ENCODE measurements at places on chromosomes 6 and 20. TPM values are rescaled to one million over a fixed set of nuclear protein-coding genes. Genes with fewer than 3 reads are reported as not detected.

GRCh38 chr6:142822842-142823241 lies 122.1 kb downstream of the HIVEP2 start:
- no peak for DNase-seq

The SPEF1 gene
- total RNA-seq: 0.33 TPM

DNA sequence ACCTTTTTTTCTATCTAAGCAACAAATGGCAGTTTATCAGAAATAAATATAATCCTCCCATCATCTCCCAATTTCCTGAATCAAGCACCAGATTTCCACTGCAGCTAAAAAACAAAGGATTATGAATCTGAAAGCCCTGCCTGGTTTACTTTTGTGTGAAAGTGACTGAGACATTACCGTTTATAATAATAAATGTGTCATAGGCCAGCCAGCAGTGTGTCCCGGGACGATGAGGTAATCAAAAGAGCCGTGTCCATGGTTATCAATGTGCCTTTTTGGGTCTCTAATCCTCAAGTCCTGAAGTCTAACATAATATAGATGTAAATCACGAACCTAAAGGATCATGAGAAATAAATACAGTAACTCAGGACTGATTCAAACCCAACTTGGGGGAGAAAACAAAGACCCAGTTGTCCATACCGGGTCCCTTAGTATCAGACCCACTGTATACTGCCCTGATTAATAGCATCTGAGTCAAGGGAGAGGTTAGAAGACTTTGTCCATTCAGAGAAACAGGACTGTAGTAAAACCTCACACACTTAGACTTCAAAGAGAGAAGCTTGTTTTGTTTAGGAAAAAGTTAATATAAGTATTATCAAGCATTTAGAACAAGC lies 149.1 kb downstream of the SASH1 start:
- DNase-seq: no peak

DNA sequence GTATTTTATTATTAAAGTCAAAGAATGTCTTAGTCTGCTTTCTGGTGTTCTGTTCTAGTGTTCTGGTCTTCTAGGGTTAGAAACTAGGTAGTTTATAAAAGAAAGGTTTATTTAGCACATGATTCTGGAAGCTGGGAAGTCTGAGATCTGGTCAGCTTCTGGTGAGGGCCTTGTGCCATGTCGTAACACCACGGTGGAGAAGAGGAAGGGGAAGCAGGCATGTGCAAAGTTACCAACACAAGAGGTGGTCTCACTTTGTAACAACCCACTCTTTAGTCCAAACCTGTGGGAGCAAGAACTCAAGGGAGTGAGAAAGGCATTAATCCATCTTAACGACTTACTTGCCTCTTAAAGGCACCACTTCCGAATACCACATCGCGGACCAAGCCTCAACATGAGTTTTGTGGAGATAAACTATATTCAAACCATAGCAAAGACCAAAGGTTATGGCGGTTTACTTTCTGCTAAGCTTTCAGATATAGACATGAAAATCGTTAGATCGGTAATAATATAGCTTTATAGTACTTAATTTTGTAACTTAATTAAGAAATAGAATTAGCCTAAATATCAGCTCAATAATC lies 99.4 kb downstream of the NCOA3 start:
- no peak for DNase-seq

- no peak for DNase-seq
Observed at GRCh38 chr6:106347219-106347618, 13.3 kb upstream of the CRYBG1 start.

- no peak for DNase-seq
Observed at GRCh38 chr6:27758491-27758890, 153.7 kb downstream of the OR2B2 start.

The MYCT1 gene
- total RNA-seq: not detected

GRCh38 chr20:18986146-18986830 lies 172.7 kb downstream of the SCP2D1 start:
- no peak for DNase-seq

The ANKRD66 gene
- total RNA-seq: not detected

DNA sequence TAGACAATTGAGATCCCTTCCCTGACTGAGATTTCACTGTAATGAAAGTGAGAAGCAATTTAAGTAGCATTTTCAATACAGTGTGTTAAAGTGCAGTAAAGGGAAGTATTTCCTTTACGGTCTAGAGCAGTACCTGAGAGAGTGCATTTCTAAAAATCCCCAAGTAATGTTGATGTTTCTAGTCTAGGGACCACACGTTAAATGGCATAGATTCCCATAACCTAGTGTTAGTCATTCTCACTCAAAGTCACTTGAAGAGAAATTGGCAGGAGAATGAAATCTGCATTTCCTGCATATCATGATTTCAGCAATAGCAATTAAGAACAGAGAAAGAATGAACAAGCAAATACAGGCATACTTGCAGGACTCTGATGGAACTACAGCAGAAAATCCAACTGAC lies 67.9 kb downstream of the CGA start:
- DNase-seq: no peak

DNA sequence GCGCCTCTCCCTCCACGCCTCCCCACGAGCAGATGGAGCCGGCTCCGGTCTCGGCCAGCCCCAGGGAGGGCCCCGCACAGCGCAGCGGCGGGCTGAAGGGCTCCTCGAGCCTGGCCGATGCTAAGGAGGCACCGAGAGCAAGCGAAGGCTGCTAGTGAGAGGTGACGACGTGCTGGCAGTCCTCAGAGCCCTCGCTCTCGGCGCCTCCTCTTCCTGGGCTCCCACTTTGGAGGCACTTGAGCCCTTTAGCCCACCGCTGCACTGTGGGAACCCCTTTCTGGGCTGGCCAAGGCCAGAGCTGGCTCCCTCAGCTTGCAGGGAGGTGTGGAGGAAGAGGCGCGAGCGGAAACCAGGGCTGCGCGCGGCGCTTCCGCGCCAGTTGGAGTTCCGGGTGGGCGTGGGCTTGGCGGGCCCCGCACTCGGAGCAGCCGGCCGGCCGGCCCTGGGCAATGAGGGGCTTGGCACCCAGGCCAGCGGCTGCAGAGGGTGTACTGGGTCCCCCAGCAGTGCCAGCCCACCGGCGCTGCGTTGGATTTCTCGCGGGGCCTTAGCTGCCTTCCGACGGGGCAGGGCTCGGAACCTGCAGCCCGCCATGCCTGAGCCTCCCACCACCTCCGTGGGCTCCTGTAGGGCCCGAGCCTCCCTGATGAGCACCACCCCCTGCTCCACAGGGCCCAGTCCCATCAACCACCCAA lies 2.5 kb upstream of the TMEM14C start:
- peak; percentile 45 for DNase-seq

The TFAP2B gene
- not detected for total RNA-seq

The RIMS4 gene
- total RNA-seq: not detected

DNA sequence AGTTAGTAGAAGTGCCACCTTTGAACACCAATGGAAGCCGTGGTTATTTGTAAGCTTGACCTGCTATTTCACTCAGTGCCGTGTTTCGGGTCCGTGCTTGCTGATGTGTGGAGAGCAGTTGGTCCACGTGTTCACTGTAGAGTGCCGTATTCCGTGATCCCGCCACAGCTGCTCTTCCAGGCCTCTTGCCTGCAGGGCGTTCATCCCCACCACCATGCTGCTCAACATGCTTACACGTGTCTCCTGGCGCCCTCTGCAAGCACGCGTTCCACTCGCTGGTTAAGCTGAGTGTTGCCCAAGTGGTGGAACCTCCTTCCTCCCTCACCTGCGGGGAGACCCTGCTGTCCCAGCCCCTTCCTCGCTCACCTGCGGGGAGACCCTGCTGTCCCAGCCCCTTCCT lies 28.0 kb upstream of the DACT2 start:
- no peak for DNase-seq

GRCh38 chr6:88374553-88374952 lies 208.4 kb upstream of the CNR1 start:
- no peak for DNase-seq

The COL9A3 gene
- 1.2 TPM for total RNA-seq

DNA sequence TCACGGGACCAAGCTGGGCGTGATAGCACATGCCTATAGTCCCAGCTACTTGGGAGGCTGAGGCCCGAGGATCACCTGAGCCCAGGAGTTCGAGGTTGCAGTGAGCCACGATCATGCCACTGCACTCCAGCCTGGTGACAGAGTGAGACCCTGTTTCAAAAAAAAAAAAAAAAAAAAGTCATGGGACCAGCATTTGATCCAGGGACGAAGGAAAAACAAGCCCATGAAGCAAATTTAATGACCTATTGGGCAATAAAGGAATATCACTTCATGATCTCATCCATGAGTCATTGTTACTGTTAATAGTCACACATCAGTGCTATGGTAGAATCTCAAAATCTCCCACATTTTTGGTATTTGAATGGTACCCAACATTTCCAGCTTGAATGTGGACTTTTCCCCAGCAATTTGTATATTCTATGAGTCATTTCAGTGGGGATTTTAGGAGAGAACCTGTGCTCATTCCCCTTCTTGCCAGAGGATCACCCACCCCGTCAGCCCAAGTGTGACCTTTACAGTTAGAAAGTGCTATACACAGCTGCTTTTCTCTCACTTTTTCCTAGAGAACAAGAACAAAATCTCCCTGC lies 8.5 kb upstream of the SOD2 start:
- no peak for DNase-seq

The GSTA2 gene
- total RNA-seq: not detected

DNA sequence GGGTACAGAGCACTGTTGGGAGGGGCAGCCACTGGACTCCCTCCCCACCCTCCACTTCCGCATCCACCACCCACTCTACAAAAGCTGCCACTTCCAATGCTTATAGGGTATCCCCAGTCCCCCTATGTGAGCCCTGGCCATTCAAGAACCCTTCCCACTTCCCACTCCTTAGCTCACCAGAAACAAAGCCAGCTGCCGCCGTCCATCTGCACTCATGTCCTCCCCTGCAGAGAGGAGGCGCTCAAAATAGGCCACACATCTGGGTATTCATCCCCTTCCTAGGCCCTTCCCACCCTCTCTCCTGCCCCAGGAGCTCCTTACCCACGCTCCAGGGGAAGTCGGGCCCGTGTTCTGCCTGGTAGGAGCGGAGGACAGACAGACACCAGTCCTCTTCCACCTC lies 6.5 kb upstream of the LY6G5C start:
- no peak for DNase-seq

The MRAP2 gene
- total RNA-seq: not detected

The PLN gene
- not detected for total RNA-seq

DNA sequence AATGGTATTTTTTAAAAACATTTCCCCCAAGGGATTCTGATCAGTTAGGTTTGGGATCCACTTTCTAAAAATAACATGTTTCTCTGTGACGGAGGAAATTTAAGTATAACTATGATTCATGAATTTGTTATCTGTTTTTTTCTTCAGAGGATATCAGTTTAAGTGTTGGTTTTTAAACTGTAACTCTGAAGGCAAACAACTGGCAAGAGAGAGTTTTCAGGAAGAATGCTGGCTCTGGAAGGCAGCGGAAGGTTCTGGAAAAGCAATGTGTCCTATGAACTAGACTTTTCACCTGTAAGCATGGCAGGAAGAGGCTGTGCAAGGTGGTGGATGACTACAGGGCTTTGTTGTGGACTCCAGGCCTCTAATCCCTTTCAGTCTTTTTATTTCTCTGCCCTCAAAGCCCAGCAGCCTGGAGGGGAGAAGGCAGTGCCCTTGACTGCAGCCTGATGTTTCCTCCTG lies 153.1 kb downstream of the GMPR start:
- DNase-seq: no peak

DNA sequence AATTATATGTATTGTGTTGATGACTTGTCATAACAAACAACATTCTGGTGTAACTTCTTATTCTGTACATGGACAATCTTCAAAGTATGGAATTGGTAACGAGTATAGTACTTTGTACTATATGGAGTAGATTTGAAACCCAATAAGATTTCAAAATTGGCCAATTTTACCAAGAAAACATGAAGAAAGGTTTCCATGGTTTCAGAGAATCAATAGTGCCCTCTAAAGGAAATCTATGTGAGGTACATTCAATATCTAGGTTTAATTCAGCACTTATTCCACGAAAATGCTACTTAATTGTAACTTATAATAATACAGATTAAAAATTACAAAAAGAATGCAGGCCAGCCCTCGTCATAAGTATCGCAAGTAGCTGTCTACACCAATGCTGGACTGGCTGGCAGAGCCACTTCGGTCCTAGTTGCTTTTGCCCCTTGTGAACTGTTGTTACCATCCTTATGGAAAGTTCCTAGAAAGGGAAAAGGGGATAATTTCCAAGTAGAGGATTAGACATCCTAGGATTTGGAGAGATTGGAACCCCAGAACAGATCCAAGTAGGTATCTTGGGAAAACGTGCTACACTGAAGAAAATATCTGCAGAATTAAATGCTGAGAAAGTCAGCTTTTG lies 70.9 kb downstream of the LCA5 start:
- no peak for DNase-seq

GRCh38 chr20:57786304-57786932 lies 76.6 kb upstream of the PMEPA1 start:
- DNase-seq: no peak

DNA sequence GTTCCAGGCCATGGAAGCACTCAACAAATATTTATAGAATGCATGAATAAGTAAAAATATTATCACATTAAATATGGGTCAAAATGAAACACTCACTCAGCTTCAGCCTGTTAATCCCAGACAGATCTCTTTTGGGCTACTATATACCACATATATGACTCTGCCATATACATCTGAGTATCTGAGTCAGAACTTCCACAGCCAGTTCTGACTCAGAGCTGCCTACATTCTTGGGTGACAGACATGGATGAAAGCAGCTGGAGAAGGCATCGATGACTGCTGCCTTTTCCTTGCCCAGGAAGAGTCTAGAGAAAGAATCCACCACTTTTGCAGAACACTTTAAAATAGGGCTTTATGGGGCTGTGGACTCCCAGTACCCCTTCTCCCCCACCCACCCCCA lies 11.5 kb upstream of the PDYN start:
- no peak for DNase-seq

DNA sequence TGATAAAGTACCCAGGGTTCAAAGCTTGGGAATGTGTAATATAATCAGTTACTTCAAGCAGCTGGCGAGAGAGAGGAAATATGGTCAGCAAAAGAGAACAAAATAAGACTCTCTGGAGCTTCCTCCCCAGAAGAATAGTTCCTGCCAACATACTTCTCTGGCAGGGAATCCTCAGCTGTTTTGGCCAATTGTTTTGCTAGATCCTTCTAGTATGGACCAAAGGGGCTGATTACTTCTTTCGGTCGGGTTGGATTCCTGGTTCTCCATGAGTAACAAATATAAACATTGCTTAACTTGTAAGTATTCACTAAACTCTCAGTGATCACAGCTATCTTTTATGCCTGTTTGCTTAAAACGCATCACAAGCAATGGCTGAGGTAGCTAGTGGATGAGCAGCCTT lies 31.4 kb upstream of the FBXO9 start:
- no peak for DNase-seq
